NCI-H82 (cell line): ENCODE measurements at places on chromosomes 2 and 18.
A peak's percentile ranks its signal among the peaks of the same experiment; 100 is the strongest.

DNA sequence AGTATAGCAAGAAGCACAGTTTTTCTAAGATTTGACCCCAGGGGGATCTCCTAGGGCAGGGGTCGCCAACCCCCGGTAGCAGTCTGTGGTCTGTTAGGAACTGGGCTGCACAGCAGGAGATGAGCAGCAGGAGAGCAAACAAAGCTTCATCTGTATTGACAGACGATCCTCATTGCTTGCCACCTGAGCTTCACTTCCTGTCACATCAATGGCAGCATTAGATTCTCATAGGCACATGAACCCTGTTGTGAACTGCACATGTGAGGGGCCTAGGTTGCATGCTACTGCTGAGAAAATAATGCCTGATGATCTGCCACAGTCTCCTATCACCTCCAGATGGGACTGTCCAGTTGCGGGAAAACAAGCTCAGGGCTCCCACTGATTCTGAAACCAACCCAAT, 136.2 kb downstream of the RGPD3 start:
- no peak for DNase-seq

DNA sequence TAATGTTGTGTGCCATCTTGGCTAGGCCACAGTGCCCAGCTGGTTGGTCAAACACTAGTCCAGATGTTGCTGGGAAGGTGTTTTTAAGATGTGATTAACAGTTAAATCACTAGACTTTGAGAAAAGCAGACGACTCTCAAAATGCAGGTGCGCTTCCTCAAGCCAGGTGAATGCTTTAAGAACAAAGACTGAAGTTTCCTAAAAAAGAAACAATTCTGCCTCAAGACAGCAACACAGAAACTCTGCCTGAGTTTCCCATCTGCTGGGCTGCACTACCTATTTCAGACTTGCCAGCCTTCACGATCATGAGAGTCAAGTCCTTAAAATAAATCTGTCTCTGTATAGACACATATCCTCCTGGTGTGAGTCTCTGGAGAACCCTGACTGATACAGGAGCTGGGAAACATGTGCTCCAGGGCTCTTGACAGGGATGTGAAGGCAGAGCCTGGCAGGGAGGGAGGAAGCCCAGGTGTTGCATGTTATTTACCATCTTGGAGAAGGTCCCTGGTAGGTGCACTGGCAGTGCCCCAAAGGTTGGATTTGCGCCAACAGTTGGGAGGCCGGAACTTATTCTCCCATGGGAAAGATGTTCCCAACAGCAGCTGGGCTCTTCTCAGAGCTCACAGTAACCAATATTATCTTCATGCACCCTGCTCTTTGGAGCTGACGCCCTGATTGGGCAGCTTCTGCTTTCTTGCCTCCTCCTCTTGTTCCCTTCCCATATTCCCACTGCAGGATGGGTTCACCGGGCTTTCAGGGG, 43.9 kb downstream of the ST6GAL2 start:
- no peak for DNase-seq

DNA sequence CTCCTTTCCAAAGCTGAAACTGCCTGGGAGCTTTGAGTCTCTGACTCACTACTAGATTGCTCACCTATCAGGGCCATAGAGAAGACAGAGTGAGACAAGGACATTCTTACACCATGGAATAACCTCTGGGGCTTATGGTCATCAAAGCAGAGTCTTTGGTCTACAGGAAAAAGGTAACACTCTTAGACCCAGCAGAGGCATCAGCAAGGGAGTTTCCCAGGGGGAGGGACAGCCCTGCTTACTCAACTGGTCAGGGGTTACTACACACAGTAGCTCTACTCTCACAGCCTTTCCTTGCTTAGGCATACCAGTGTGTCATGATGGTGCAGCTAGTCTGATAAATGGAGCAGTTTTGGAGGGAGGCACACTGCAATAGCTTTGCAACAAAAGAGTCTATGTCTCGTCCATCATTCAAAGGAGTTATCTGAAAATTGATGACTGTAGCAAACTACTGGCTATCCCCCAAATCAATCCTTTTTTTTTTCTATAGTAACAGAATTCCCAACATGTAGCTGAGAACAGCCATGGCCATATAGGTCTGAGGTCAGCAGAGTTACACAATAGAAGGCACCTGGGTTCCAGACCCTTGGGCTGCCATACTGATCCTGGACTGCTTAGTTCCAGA, 22.4 kb upstream of the CD28 start:
- no peak for DNase-seq

GRCh38 chr2:172667581-172668325, 67.9 kb upstream of the RAPGEF4 start:
- no peak for DNase-seq

- no peak for DNase-seq
Observed at GRCh38 chr2:118954297-118955060, 12.5 kb downstream of the MARCO start.

GRCh38 chr18:9599328-9599727, 15.0 kb downstream of the PPP4R1 start:
- no peak for DNase-seq

DNA sequence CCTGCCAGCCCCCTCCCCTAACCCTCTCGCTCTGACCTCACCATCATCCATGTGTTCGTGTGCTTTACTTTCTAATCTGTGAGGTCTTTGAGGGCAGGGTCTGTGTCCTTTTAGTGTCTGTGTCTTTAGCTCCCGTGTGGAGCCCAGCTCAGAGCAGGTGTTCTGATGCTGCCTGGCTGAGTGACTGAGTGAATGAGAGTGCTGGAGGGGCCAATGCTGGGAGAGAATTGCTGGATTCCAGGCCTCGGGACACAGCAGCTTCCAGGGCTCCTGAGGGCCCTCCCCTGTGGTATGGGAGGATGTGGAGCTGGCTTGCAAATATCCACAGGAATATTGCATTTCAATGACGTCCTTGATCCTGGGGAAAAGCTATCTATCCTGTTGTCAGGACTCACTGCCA, 160.6 kb downstream of the ANKRD30B start:
- DNase-seq: no peak

DNA sequence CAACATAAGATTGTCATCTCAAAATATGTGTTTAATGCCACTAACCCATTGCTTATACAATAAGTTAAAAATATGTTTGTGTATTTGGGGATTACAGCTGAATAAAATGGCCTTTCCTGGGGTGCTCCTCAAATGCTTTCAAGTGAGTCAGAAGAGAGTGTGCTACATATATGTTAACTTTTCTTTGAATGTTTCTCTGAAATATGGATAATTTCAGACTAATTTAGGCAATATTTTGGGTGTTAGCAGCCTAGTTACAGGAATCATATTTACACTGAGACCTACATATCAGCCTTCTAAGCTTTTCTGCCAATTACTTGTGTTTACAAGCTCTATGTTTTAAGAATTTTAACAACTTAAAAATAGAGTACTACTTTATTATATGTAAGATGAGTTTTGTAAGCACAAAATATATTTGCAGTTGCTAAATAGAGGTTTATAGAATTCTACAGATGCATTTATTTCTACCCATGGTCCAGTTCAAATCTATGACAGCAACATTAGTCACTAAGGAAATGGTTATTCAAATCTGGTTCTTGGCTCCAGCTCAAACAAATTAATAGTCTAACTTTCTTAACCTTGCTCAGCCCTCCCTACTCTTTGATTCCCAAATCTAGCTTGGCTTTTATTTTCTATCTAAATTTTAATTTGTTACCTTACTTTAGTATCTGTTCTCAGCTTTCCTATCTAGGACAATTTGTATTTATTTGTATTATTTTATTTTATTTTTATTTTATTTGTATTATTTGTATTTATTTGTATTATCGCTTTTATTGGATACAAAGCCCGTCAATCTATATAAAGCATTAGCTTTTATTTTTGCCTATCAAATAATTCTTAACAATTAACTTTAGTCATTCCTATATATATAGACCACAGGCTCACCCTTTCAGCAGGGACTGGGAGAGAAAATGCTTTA, 48.9 kb downstream of the FSIP2 start:
- no peak for DNase-seq

GRCh38 chr2:207334624-207335371, 169.1 kb upstream of the KLF7 start:
- DNase-seq: no peak

GRCh38 chr2:31922542-31923408, 88.0 kb downstream of the MEMO1 start:
- no peak for DNase-seq

GRCh38 chr2:181047829-181048228, 67.4 kb downstream of the UBE2E3 start:
- no peak for DNase-seq

DNA sequence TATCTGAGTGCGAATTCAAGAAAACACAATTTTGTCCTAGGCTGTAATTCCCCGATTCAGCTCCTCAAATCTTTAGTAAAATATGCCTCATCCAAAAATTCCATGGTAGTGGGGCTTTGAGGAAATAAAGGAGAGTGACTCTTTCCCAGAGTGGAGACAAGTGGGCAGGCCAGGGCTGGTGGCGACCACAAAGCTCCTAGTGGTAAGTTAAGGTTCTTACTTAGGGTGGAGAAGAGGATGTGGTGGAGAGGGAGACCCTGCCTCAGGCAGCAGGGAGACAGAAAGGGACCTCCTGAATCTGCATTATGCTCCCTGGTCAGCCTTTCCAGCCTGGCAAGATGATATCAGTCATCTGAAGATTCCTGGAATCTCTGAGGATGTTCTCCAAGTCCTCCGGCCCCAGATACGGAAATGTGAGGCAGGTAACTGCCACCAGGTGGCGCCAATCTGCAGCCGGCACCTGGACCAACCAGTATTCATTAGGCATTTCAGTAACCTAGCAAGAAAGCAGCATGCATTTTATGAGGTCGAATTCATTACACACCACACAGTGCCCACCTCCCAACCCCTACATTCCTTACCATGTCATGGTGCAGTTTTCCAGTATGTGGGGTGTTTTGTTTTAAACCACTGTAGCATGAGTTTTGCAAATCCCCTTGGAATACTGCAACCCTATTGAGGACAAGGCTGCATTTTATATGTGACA, 106.4 kb downstream of the POLE4 start:
- DNase-seq: peak; percentile 69

DNA sequence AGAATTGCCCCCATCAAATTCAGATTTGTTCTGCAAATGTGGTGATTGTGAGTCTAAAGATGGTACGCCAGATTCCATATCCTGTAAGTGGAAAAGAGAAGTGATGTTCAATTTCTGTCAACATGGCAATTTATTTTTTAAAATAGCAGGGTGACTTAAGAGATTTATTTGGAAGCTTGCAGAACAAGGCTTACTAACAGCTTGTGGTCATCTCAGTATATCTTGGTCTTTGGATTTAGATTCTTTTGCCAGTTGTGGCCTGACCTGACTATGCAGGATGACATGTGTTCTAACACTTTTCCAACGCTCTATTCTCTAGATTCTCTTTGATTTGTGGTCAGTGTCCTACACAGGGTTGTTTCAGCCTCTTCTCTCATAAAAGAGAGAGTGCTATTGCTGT, 74.4 kb downstream of the MAP3K20 start:
- no peak for DNase-seq

DNA sequence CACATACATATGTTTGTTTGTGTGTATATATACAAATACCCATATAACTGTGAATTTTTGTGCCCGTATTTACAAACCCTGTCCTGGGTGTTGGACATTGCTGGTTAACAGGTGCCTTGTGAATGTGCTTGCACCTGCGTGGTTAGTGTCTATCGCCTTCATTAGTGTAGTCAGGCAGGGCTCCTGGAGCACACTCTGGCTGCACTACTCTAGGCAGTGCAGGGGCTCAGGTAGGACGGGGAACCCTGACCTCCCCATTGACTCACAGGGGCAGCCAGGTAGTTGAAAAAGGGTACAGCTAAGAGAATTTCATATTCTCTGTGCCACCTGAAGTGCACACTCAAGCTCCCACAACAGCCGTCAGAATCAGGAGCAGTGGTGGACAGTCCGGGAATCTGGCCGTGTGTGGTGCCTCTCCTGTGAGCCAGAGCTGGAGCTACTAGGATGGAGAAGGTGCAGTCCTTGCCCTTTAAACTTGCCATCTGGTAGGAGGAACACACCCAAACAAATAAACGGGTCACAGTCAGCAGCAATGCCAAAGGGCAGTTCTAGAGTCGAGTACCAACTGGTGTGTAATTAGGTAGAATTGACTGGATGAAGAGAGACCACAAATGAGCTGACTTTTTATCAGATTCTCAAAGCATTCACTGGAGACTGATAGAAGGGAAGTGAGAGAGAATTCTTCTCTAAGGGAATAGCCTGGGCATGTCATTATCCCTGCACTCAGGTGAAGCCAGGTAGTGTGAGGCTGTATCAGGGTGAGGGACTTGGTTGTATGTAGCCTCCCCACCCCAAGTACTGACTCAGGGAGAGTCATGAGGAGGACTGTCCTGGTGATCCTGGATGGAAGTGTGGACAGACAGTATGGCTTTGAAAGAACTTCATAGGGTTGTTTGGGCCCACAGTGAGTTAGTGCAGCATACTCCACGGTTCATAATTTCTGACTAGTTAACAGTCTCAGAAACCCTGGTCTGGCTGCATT, 44.1 kb downstream of the FARP2 start:
- DNase-seq: no peak

- no peak for DNase-seq
Observed at GRCh38 chr18:2168022-2168421, 403.3 kb downstream of the METTL4 start.

- DNase-seq: no peak
Observed at GRCh38 chr2:181839811-181840210, 51.7 kb upstream of the ITPRID2 start.

DNA sequence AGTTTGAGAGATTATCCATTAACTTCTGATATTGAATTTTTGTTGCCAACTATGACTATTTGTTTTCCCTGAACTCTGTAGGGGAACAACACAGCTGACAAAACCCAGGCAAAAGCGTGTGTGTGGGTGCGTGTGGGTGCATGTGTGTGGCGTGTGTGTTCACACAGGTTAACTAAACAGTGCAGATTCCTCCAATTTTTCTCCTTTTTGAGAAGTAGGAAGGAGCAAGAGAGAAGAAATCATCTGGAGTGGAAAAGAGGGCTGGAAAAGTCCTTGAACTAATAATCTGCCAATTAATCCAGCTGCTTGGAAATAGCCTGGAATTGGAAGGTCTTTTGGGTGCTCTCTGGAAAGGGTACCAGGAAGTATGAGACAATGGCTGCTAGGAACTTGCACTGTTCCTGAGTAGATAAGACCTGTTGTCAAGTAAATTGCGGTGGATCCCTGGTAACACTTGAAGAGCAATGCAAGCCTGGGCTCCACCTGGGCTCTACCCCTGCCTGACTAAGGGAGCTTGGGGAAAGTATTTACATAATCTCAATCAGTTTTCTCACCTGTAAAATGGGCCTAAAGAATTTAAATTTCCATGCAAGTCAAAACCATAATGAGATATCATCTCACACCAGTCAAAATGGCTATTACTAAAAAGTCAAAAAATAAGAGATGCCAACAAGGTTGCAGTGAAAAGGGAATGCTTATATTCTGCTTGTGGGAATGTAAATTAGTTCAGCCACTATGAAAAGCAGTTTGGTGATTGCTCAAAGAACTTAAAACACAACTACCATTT, 40.5 kb upstream of the IL1R1 start:
- DNase-seq: no peak
